ENCODE measurements at places on chromosomes 1 and 21.
A peak's percentile ranks its signal among the peaks of the same experiment; 100 is the strongest.

GRCh38 chr1:53368314-53369033, 40.6 kb upstream of the LRP8 start:
- no peak for DNase-seq

- peak; percentile 90 for DNase-seq
These were observed 272.4 kb downstream of the TPR start for GRCh38 chr1:186102547-186103148.

DNA sequence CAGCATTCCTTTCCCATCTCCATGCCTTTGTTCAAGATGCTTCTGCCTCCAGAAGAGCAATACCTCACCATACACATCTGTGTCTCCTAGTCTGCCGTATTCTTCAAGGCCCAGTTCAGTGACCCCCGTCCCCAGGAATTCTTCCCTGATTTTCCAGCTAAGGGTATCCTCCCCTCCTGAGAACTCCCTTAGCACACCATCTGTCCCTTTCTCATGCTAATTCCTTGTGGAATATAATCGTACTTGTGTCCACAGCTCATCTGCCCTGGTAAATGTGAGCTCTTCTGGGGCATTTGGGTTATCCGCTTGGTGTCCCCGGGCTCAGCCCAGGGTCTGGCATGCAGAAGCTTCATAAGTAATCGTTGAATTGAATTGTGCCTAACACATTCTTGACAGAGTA, 40.9 kb downstream of the BEND5 start:
- DNase-seq: no peak

DNA sequence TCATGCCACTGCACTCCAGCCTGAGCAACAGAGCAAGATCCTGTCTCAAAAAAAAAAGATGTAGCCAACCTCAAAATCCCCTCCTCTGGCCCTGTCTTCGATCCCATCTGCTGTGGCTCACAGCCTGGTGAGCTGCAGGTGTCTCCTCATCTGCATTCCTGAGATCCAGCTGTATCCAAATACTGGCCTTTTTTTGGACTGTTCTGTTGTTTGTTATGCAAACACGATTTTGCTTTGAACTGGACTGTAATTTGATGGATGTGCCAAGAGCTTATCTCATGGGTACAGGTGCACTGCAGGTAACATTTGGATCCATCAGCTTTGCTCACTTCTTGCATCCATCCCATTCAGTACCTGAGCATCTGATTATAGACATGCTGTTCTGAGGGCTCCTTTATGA, 14.1 kb upstream of the FAM43B start:
- DNase-seq: no peak

DNA sequence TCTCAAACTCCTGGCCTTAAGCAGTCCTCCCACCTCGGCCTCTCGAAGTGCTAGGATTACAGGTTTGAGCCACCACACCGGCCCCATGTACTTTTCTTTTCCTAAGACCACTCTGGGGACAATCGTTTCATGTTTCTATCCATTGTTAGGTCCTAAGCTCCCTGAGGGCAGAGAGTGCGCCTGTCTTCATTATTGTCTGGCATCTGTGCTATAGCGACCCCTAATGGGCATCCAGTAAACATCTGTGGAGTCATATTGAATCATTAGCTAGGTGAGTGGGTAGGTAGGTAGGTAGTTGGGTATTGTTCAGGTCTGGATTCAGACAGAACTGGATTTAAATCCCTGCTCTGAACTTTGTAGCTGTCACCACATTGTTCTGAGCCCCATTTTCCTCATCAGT, 66.1 kb downstream of the TMEM53 start:
- DNase-seq: no peak

- DNase-seq: peak; percentile 70
These were observed 390.0 kb downstream of the DISC1 start for GRCh38 chr1:232016616-232017015.

GRCh38 chr21:26505211-26505610, 67.9 kb downstream of the CYYR1 start:
- peak; percentile 7 for DNase-seq

DNA sequence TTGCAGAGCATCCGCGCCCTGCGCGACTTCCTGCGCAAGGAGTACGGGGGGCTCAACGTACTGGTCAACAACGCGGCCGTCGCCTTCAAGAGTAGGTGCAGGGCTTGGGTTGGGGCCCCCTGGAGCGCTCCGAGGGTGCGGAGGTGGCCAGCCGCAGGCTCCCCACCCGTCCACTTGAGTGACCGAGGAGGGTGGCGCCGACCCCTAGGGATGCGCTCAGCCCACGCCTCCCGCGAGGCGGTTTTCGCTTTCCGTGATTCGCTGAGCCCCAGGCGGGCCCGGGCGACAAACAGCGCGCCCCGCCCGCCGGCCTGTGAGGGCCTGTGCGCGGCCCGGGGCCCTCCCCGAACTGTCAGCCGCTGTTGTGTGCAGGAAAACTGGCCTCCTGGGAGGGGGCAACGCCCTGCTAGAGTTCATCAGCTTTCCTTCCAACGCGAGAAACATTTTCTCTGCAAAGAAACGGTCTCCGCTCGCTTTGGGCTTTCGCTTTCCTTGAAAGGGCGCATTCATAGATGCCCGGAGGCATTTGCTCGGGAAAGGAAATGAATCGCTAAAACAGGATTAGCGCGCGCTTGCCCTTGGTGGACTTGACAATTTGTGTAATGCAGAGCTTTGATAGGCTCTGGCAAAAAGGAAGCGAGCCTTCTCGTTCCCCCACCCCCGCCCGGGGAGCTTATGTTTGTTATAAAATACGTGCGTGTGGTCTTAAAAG, 668 bp downstream of the CBR3 start:
- DNase-seq: peak; percentile 81

- peak; percentile 1 for DNase-seq
These were observed 396.7 kb upstream of the C1orf87 start for GRCh38 chr1:60470246-60470645.

- peak; percentile 26 for DNase-seq
These were observed 34.9 kb upstream of the VASH2 start for GRCh38 chr1:212915245-212916091.

DNA sequence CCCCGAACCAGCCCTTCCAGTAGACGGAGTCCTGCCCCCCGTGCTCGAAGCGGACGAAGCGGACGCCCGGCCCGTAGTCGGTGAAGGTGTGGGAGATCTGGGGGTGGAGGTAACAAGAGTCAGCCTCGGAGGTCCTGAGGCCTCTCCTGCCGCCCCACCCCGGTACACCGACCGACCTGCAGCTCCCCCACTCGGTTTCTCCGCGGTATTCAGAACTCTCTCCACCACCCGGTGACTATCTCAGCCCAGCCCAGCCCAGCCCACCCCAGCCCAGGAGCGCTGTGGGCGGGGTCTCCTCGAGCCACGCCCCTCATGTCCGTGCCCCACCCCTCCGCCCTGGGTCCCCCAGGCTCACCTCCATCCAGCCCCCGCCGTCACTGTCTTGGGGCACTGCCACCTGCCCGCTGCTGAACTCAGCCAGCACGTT, 5.5 kb downstream of the FBXO2 start:
- DNase-seq: no peak

GRCh38 chr1:196933531-196934189, 9.9 kb upstream of the CFHR2 start:
- DNase-seq: no peak

DNA sequence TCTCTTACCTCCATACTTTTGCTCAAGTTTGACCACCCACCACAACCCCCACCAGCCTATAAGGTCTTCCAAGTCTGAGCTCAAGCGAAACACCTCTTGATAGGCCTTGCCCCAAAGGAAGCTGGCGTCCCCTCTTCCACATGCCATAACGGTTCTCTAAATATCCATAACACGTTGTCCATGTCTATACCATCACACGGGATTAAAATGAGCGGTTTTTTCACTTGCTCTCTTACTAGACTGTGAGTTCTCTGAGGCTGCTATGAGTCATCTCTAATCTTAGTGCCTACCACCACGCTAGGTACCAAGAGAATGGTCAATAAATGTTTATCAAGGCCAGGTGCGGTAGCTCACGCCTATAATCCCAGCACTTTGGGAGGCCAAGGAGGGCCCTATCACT, 41.0 kb downstream of the WASF2 start:
- no peak for DNase-seq

DNA sequence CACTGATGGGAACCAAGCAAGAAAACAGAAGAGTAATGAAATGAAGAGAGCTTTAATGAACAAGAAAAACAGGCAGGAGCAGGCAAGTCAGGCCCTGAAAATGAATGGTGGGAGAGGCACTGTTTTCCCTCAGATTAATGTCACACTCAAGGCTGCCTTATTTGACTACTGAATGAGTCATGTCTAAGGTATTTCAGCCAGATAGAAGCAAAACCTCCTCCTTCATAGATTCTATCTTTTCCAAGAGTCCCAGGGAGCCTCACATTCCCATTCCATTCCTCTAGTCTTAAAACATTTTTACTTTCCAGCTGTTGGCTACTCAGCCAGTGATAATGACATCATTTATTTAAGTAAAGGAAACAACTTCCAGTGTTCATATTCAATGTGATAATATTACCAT, 228.4 kb upstream of the NRIP1 start:
- peak; percentile 95 for DNase-seq

DNA sequence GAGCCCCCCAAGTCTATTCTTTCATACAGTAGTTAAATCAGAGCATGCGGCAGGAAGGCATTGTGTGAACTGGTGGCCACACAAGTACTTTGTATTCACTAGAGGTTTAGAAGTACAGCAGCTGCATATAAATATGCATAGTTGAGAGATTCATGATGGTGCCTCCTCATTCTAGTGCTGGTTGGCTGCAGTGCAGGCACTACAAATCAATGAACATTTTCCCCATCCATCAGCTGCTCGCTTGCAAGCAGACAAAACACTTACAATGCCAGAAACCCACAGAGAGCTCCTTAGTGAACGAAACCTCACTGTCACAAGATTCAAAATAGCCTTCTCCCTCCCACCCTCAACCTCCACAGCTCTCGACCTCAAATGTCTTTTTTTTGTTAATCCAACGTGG, 726.2 kb downstream of the USP25 start:
- DNase-seq: no peak

DNA sequence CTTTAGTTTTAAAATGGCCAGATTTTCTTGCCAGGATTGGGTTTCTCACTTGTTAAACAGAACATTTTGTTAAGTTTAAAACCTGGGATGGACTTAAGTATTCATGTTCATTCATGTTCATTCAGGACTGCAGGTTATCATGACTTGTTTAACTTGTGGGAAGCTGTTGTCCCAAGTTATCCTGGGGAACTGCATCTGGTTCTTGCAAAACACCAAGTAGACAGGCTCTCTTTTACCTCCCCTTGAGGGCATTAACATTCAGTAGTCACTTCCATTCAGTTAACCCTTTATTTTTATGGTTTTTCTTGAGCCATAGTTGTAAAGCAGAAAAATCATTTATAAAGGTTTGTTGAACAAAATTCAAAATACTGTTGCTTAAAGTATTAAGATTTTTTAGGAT, 8.1 kb downstream of the SOD1 start:
- DNase-seq: no peak

- no peak for DNase-seq
These were observed 48.2 kb downstream of the TRPM2 start for GRCh38 chr21:44401386-44402160.

DNA sequence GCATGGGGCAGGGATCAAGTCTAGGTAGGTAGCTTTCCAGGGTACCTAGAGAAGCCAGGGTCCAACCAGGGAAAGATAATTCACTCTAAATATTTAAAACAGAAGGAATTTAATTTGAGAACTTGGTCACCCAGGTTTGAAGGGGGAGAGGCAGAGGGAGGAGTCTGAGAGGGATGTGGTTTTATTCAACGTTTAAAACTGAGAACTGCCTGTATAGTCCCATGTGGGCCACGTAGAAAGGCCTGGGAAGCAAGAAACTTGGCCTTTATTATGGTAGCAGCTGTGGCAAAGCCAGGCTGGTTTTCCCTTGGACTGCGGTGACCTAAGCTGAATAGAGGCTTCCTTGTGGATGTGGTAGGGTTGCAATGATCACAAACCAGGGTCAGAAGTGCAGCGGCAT, 42.0 kb upstream of the DUSP10 start:
- no peak for DNase-seq

Measured in fibroblast of skin of scalp (primary cell).